ENCODE measurements at places on chromosomes 11 and 22.

DNA sequence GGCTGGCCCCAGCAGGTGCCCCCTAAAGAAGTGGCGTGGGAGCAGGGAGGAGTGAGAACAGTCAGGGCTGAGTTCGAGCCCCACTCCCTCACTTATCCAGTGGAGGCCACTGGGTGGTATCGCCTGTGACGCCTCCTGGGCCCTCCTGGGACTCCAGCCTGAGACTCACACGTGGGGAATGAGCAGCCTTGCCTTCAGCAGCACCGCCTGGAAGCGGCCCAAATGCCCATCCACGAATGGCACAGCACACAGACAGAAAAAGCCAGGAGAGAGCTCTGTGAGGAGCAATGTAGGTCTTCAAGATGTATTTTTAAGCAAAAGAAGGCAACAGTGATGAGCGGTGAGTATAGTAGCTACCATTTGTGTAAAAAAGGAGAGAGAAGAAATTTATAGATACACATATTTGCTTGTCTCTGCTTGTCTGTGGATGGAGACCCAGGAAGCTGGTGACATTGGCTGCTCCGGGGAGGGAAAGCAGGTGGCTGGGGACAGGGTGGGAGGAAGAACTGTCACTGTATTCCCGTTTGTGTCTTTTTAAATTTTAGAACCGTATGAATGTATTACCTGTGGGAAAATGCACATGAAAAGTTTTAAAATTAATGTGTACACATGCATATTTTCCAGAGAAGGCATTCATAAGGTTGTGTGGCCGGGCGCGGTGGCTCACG lies 13.2 kb downstream of the KCNJ4 start:
- DNase-seq = no peak

DNA sequence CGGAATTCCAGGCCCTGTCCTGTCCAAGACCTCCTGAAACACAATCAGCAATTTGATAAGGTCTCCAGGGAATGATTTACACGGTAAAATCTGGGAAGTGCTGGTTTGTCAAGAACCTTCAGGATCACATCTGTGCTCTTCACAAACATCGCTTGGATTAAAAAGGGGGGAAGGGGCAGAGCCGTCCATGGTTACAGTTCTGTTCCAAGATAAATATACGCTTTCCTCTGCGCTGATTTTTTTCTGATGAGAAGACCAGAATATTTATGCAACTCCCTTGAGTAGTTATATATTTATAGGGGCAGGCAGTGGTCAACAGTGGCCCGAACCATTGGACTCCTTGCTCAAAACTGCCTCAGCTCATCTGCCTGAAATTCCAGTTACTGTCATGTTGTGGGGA lies 9.2 kb upstream of the APOL5 start:
- no peak for DNase-seq

- no peak for DNase-seq
These were observed 113.7 kb downstream of the INSC start for GRCh38 chr11:15228331-15228849.

DNA sequence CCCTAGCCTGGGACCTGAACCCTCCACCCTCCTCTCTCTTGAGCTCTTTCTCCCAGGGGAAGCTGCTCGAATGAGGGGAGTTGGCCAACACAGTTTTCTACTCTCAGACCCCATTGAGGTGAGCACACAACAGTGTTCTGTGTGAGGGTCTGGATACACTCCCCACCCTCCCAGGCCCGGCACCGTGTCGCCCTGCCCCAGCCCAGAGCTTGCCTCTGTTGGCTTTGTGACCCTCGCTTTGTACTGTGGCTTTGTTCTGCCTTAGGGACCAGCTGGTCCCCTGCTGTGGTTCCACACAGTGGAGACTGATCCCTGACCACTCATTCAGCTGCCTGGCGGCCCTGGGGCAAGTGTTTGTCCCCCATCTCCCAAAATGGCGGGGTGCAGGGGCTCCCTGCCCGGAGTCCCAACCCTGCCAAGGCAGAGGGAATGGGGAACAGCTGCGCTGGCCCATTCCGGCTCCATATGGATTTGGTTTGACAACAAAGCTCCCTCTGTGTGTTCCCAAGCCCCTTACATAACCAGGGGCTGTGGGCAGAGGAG lies 8.3 kb downstream of the ST3GAL4 start:
- no peak for DNase-seq

All from RPMI8226 (cell line).